ENCODE measurements at places on chromosomes 4 and X.

DNA sequence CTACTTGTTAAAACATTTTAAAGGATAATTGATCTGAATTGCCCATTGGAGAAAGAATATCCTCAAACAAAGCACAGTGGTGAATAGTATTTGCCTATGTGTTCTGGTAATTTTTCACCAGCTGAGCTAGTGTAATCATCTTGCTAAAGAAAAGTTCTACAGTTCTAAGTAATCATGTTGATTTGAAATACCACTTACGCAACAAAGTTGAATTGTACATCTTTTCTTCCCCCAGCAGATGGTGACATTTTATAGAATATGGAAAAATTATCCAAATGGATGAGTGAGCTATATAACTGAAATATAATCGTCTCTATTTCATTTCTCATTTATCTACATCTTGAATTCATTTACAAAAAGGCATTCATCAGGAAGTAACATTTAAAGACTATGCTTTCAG lies 9.7 kb upstream of the ZNF674 start:
- no peak for DNase-seq

GRCh38 chr4:166972071-166972470 lies 262.2 kb downstream of the SPOCK3 start:
- DNase-seq, result no peak

GRCh38 chrX:154012336-154012991 lies 7.2 kb downstream of the IRAK1 start:
- DNase-seq, result no peak

DNA sequence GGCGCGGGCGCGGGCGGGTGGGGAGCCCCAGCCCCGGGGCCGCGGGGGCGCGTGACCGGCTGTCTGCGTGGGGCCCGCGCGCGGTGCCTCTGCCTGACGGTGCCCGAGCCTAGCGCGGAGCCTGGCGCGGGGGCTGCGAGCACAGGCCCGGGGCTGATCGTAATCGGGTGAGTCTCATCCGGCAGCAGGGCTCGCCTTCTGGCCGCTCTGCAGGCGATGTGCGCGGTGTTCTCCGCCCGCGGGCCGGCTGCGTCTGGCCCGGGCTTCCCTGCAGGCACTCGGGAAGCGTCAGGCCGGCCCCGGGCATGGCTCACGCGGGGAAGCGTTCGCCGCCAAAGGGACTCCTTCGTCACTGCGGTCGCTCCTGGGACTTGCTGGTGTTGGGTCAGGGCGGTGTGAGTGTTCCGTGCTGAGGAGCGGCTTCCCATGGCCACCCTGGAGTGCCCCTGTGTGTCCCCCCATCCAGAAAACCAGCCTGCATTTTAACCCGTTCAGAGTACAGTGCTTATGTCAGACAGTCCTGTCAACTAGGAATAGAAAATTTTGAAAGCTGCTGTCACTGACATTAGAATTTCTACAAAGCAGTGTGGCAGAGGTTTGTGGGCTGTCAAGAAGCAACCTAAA lies 40.6 kb downstream of the FAM149A start:
- DNase-seq, result peak; percentile 13

DNA sequence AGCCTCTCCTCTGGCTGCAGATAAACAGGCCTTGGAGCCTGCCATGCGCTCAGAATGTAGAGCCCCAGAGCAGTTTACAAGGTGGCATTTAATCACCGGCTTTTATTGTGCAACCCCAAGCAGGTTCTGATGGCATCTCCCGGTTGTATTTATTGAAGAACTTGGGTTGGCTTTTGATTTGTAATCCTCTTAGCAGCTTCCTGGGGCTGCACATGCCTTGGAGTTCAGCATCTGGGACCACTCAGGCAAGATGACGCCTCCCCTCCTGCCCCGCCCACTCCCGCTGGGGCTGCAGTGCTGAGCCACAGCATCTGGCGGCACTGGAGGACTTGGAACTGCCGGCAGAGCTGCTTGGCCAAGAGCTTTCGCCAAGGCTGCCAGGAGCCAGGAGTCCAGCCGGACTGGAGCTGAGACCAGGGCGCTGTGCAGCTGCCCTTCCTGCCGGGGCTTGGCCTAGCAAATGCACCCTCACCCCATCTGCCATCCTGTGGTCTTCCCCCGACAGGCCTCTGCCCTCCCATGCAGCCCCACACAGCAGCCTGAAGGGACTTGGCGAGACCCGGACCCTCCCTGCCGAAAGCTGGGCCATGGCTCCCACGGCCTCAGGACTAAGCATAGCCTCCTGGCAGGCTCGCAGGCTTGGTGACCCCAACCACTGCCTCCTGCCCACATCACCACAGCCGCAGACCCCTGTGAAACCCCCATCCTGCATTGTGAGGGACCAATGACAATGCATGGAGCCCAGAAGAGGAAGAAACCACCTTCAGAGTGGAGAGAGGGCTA lies 5.4 kb downstream of the HTRA3 start:
- no peak for DNase-seq

DNA sequence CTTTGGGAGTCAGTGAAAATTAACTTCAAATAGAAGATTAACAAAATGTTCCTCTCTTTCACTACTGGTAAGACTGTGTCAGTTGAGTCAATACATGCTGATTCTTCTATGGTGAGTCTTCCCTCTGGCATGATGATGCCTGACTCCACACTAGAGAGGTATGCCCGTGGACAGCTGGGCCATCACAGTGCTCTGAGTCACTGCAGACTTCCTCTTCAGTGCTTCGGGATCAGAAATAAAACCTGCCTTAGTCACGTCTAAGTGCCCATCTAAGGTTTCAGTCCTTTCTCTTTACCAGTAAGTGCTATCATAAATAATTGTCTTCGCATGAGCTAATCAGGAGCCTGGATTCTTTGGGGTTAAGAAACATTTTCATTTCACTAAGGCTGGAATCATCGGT lies 1.6 kb upstream of the ASB5 start:
- DNase-seq, result peak; percentile 42

DNA sequence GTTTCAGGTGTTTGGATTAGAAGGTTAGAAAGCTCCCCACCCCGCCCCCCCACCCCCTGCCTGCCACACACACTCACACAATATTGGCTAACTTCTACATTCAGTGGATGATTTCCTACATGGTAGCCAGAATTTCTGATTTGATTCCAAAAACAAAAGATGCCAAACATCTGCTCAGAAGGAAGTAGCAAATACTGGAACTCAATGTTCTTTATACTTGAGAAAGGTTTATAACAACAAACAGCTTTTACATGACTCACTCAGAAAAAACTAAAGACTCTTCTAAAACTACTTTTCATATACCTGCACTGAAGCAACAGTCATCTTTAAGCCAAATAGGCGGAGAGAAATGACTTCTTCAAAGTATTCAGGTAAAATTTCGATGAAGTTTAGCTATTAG lies 750.5 kb upstream of the POU3F4 start:
- no peak for DNase-seq

GRCh38 chrX:134543288-134543687 lies 83.3 kb downstream of the HPRT1 start:
- DNase-seq, result no peak

GRCh38 chrX:71815906-71816156 lies 52.7 kb downstream of the CXorf49B start:
- DNase-seq, result no peak

DNA sequence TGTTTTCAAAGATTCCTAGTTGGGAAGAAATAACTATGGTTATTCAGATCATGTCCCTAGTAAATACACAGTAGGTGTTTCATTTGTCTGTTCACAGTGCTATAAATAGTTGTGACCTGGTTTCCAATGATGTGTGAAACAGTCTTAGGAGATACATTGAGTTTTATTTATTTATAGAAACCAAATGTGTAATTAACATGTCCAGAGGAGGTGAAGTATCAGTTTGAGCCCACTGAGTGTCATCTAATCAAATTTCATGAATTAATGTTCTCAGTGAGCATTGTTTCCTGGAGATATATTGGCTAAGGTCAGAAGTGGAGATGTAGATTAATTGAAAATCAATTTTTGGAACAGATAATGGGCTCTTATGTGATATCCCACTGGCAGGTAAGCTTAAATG lies 996.3 kb downstream of the FSTL5 start:
- DNase-seq, result no peak

DNA sequence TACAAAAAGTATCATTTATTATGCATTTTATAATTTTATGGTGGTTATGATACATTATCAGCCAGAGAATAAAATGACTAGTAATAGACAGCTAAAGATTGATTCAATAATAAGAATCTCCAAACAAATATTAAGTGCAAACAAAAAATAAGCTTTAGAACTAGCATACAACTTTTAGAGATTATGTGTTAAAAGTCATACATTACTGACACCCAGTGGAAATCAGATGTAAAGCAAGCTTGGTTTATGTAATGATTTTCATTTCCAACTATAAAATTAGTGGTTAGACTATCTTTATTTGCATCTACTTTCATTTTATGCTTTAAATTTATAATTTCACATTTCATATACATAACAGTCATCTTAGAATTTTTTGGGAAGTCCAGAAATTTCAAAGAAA lies 57.7 kb downstream of the IL13RA2 start:
- DNase-seq, result peak; percentile 1

GRCh38 chr4:145639186-145639698 lies 20.1 kb downstream of the MMAA start:
- no peak for DNase-seq

- DNase-seq, result no peak
Measured at GRCh38 chr4:73607375-73608033, 12.7 kb downstream of the RASSF6 start.

GRCh38 chr4:78863991-78864390 lies 75.2 kb downstream of the PAQR3 start:
- DNase-seq, result no peak

DNA sequence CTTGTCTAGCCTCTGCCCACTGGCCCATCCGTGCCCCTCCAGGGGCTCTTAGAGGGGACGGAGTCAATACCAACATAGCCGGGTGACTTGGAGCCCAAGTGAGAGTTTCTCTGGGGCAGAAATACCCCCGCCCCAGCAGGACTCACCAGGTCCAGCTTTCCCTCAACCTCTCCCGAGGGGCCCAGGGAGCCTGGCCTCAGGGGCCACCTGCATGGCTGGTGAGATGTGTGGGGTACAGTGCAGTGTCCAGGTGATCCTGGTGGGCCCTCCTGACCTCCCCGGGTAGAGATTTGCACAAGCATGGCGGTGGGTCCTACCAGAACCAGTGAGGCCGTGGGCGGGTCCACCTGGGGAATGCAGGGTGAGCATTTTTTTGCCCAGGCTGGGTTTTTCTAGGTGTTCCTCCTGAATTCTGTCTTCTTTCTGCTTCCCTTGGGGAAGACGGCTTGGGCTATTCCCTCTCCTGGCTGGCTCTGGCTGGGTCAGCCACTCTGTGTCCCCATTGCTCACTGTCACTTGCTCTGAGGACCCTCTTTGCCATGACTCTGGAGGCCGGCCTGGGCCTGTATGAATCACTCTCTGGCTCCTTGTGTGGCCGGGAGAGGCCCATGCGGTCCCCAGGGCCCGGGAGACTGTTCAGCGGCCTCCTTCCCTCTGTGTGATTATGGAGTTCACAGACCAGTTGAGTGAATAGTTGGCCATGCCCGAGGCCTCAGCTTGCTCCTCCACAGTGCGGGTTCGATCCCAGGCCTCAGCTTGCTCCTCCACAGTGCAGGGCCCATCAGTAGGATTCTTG lies 71.0 kb upstream of the NKX1-1 start:
- DNase-seq, result no peak

GRCh38 chrX:153598541-153599191 lies at the start of gene CCNQ:
Gene CCNQ (minus strand): TSS chrX:153599139. CDS start chrX:153599073, 66 bp downstream.
- peak; percentile 32 for DNase-seq

DNA sequence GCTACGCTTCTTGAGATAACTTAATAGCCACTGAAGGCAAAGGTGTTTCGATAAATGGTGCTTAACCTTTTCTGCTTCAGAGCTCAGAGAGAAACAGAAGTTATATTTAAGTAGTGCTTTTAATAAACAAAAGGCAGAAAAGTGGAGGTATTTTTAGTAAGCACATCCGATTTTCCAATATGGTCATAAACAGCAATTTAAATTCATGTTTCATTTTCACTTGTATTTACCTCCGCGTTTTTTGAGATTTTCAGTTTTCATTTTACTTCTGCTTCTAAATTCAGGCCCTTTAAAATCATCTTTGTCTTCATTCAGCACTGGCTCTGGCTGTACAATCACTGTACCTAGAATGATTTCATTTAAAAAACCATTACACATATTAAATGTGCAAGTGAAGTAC lies 92.4 kb downstream of the ATRX start:
- no peak for DNase-seq

GRCh38 chrX:130082244-130083106 lies 27.8 kb downstream of the ELF4 start:
- DNase-seq, result peak; percentile 73

DNA sequence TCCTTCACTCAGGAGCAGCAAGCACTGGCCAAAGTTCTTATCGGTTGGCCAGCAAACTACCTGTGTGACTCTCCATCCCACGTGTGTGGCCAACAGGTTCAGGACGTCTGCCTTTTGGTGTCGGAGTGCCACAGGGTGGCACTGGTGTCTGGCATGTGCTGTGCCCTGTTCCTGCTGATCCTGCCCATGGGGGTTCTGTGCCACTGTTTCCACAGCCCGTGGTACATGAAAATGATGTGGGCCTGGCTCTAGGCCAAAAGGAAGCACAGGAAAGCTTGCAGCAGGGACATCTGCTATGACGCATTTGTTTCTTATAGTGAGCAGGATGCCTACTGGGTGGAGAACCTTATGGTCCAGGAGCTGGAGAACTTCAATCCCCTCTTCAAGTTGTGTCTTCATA lies 4.6 kb upstream of the TLR2 start:
- peak; percentile 55 for DNase-seq

- DNase-seq, result no peak
Measured at GRCh38 chrX:73266766-73267165, 52.1 kb upstream of the NAP1L2 start.

DNA sequence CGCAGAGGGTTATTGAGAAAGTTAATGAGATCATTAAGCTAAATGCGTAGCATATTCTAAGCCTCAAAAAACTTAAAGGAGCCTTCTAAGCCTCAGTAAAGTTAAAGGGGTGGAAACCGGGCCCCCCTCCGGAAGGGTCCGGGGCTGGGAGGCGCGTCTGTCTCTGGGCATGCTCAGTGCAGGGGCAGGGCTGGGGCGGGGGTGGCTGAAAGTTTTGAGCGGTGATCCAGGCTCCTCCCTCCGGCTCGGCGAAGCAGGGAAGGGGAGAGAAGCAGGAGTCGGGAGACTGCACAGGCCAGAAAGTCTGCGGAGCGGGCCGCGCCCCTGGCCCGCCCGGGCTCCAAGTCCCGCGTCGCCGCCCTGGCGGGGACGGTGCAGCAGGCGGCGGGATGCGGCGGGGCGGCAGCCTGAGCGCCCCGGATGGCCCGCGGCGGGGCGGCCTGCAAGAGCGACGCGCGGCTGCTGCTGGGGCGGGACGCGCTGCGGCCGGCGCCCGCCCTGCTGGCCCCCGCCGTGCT lies at the start of gene EVC:
Gene EVC, plus strand, starts transcription at position 241 of the 518 bp plus-strand sequence. Its CDS starts 180 bp downstream, at position 421.
- peak; percentile 27 for DNase-seq

DNA sequence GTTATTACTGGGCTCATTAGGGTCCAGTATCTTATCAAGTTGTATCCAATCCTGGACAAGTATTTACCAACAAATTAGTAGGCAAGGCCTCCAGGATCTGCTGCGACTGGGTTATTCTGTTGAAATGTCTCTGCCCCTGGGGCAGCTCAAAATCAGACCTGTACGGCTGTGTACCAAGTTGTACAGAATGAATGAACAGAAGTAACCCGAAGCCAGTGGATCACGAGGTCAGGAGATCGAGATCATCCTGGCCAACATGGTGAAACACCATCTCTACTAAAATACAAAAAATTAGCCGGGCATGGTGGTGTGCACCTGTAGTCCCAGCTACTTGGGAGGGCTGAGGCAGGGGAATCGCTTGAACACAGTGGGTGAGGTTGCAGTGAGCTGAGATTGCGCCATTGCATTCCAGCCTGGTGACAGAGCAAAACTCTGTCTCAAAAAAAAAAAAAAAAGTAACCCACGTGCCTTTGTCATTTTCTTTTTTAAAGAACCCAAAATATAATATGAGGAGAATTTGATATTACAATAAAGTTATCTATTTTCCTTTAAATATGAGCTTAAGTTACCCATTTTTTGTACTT lies 127.3 kb downstream of the CBR4 start:
- peak; percentile 35 for DNase-seq

- DNase-seq, result no peak
Measured at GRCh38 chr4:663046-663437, 11.0 kb downstream of the ATP5ME start.
